A375 (cell line): ENCODE measurements at places on chromosomes 1 and 21. TPM values are rescaled to one million over a fixed set of nuclear protein-coding genes. Genes with fewer than 3 reads are reported as not detected.

Gene C1orf87
- not detected in 2 replicates for total RNA-seq

Gene SLC26A9
- 0.16 TPM in 1 of 2 replicates, not detected in the other for total RNA-seq

Gene ITLN2
- 0.15 TPM in 1 of 2 replicates, not detected in the other for total RNA-seq

Gene ANKRD65
- total RNA-seq = not detected in 2 replicates

Gene ZBTB48
- 20.4 and 23.1 TPM in 2 replicates for total RNA-seq
